Upper lobe of left lung (tissue), 6 donors: ENCODE measurements at places on chromosomes 13 and 19.

DNA sequence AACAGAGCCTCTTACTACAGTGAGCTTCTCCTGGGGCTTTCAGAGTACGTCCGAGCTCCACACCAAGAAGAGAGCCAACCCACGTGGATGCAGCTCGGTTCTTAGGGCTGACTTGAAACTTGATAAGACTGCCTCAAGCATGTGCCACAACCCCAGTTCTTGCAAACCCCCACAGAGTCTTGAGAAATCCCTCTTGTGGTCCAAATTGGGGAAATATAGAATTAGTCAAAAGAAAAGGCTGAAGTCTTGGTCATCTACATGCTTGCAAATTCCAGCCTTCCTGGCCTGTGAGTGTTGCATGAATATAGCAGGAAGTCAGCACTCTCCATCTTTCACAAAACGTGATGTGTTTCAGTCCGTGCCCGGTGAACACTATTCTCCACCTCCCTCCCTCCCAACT lies 95.2 kb downstream of the GGACT start:
- no peak for DNase-seq

GRCh38 chr13:37319031-37319443 lies 213.6 kb upstream of the CSNK1A1L start:
- no peak for DNase-seq

- no peak for DNase-seq
Observed at GRCh38 chr19:58586133-58586765, 13.1 kb upstream of the MZF1 start.

DNA sequence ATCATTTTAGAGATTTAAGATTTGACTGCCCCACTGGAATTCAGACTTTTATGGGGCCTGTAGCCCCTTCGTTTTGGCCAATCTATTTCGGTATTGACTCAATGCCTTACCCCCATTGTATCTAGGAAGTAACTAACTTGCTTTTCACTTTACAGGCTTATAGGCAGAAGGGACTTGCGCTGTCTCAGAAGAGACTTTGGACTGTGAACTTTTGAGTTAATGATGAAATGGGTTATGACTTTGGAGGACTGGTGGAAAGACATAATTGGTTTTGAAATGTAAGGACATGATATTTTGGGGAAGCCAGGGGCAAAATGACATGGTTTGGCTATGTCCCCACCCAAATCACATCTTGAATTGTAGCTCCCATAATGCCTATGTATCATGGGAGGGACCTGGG lies 463.0 kb upstream of the KLHL1 start:
- DNase-seq = no peak
